ENCODE measurements at places on chromosomes 4 and X.

DNA sequence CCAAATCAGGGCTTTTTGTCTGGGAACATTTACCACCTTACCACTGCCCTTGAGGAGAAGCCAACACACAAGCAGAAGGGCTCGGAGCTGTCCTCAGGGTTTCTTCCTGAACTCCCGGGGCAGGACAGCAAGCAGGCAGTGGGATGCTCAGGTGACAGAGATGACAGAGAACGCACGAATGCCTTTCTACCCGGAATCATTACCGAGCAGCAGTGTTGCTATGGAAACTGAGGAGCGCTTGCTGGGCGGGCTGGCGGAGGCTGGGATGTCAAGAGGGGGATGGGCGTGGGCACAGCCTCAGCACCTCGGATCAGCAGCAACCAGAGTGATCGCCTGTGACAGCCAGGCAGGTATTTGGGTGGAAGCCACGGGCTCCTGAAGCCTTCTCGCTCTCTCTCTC is 17.8 kb downstream of the SSR4 start:
- no peak for DNase-seq

DNA sequence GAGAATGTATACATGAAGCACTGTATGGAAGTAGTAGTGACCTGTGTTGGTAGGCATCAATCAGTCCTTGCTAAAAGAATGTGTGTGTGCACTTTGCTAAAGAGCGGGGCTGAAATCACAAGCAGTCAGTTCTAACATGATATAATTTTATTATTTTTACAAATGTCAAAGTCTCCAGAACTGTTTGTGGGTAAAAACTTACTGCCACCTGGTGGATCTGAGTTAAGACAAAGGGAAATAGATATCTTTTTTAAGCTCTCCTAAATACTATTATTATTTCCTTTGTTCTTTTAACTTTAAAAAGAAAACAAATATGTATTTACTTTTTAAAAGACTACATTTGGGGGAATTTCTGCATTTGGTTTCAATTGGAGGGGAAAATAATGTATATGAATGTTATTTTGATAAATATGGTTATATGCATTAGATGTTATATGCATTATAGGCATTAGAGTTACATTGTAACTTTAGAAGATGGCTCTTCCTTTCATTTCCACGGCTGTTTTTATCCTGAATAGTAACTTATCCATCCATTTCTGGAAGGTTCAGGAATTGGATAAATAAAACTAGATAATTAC is 7.8 kb upstream of the CLOCK start:
- no peak for DNase-seq

DNA sequence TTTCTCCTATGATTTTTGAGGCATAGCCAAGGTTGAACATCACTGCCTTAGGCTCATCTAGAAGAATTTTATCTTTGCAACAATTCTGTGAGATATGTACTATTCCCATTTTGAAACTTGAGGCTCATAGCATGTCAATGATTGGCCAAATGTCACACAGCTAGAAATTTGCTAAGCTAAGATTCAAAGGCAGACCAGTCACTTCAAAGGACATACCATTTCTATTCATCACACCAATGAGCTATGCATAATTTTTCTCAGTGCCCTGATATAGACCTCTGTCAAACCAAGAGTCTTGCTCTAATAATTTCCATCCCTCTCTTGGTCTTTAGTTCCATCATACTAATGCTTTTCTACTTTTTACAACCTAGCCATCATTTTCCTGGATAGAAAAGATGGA is 27.6 kb upstream of the SERTM2 start:
- no peak for DNase-seq

DNA sequence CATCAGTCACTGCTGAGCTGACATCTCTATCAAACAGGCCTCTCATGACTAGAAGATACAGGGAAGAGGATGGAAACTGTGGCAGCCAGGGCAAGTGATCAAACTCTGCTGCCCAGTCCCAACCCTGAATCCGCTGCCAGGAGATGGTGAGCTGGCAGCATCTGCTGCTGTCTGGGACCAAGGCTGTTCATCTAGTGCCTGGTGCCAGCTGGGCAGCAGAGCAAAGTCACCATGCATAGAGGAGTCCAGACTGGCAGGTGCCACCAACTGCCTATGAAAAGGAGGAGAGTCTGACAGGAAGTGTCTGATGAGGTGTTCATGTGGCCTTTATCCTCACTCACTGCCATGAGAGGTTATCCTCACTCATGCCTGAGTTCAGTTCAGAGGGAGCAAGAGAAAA is 518.9 kb downstream of the MID1IP1 start:
- no peak for DNase-seq

DNA sequence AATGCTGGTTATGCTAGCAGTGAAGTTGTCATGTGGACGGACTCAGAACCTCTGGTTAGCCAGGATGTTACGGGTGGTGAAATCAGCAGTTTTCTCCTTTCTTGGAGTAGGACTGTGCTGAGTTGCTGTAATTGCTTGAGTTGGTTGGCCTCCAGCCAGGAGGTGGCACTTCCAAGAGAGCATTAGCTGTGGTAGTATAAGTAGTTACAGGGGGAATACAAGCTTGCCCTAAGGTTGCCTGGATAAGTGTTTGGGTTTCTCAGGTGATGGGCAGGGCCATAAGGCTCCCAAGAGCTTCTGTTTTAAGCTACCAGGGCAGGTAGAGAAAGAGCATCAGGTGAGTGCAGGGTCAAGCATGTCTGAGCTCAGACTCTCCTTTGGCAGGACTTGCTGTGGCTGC is 103.0 kb downstream of the ZNF518B start:
- DNase-seq: no peak

- DNase-seq: no peak
Observed at GRCh38 chrX:13092455-13092941, 48.1 kb upstream of the FAM9C start.

DNA sequence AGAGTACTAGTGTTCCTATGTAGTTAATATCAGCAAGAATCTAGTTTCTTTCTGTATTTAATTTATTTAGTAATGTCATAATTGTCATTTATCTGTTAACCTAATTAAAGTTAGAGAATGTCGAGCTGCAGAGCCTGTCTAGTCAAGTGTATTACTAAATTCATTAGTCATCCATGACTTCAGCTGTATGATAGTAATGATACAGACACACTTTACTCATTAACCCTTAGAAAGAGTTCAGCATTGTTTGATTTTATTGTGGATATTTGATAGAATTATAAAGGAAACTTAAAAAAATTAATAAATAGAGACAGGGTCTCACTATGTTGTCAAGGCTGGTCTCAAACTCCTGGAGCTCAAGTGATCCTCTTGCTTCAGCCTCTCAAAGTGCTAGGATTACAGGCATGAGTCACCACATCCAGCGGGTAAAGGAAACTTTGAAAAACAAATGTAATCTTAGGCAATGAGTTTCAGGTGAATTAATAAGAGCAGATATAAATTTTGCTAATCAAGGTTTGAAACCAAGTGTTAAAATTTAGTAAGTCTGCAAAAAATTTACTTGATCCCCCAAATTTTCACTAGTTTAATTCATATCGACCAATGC is 110.6 kb downstream of the ANK2 start:
- DNase-seq: no peak

GRCh38 chrX:70360366-70360765 is 62.7 kb upstream of the GDPD2 start:
- DNase-seq: no peak

- DNase-seq: no peak
Observed at GRCh38 chrX:16993791-16994318, 47.4 kb downstream of the REPS2 start.

DNA sequence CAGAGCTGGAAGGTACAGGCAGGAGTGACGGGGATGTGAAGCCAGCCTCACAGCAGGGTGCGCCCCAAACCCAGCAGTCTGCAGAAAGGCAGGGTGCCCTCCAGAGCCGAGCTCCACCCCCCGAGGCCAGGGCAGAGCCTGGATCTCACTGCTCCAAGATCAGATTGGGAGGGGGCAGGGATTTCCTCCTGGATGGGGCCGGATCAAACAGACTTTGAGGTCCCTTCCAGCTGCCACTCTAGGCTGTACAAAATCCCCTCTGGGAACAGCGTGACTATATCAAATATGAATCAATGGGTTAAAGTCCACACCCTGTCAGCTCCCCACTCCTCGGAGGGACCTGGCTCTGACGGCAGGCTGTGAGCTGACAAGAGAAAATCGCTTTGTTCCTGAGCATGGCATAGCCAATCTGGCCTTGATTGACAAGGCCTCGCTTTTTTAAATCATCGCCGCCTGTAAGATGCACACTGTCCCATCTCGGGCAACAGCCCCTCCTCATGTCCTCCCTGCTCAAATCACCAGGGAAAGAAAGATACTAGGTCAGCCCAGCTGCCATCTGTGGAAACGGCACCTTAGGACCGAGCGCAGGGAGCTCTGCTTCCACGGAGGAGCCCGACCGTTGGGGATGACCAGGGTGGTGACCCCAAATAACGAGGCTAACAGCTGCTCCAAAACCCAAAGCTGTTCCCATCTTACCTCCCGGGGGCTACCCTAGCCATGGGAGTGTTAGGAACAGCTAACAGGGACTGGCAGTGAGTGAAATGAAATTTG is 39.9 kb downstream of the PSAPL1 start:
- no peak for DNase-seq

GRCh38 chrX:80765220-80765625 is 44.5 kb downstream of the BRWD3 start:
- no peak for DNase-seq

GRCh38 chr4:14862891-14863290 is 139.4 kb upstream of the CPEB2 start:
- no peak for DNase-seq

GRCh38 chrX:14232688-14233087 is 203.0 kb upstream of the GEMIN8 start:
- no peak for DNase-seq

GRCh38 chrX:135275973-135276372 is 24.1 kb downstream of the ETDA start:
- DNase-seq: no peak

- no peak for DNase-seq
Observed at GRCh38 chr4:73711989-73712388, 28.4 kb upstream of the CXCL8 start.

DNA sequence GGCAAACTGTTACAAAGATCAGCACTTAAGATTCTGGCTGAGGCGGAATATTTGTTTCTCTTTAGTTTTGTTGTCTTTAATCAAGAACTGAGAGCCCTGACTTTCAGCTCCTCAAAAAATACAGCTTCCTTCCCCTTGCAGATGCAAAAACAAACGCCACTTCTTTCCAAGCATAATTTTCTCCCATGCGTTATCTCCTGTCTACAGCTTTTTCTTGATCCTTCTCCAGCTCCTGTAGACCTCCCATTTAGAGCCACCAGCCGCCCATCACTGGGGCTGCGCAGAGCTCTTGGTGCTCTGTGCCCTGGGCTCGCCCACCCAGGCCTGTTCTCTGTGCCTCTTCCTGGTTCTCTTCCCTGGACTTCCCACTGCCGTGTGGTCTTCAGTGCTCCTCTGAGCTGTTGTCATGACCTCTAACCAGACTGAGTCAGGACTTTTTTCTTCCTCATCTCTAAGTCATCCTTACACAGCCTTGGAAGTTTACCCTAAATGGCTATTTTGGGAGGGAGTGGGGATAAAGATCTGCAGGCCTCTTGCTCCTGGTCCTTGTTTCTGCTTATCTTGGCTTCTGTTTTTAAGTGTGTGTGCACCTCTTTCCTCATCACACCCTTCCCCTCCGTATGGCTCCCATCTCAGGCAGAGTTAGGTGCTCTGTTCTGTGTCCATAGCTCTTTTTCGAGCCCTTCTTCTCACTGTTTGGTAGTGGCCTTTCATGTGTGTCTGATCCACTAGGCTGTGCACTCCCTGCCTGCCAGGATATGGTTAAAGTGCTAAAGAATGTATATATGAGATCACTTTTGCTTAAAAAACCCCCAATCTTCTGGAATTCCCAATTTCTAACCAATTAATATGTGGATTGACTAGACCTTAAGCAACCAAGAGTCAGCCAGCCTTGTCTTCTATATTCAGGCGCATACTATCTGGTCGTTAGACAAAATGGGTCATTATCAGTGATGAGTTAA is 122.5 kb downstream of the PTTG2 start:
- no peak for DNase-seq

- no peak for DNase-seq
Observed at GRCh38 chr4:140344101-140344500, 29.3 kb upstream of the SCOC start.

All from GM12891 (cell line).